Right atrium auricular region (tissue), 2 donors: ENCODE measurements at places on chromosomes 4 and X.

- no peak for DNase-seq
Measured at GRCh38 chrX:111254896-111255693, 15.2 kb downstream of the CAPN6 start.

DNA sequence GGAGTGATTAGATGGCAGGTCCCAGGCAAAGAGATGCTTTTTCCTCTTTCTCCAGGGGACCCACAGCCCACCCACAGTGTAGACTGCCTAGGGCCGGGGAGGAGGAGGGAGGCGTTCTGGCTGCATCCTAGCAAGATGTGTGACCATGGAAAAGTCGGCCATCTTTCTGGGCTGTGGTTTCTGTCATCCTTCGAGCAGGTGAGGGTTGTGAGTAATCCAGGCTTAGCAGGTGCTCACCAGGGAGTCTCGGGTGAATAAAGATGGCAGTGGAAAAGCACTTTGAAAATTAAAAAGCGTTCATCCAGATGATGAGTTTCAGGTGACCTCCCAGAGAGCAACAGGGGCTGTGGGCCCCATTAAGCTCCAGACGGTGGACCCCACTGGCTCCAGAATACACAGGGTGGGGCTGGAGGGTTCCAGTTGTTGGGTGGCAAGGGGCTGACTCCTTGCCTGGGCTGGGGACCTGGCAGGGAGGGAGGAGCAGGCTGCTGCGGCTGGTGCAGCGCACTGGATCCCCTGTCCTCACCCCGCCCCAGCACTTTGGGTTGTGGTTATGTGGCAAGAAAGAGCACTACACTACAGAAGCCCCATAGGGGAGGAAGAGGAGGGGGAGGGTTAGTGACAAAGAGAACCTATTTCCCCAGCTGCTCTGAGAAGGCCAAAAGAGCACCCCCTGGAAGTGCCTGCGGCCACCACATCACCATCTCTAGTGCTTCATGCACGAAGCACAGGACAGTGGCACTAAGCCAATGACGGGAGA, 23.7 kb downstream of the ELF4 start:
- no peak for DNase-seq

GRCh38 chr4:29704059-29704458, 1016.1 kb upstream of the PCDH7 start:
- DNase-seq, result no peak

GRCh38 chr4:2412534-2412884, 5.9 kb downstream of the ZFYVE28 start:
- no peak for DNase-seq

- DNase-seq, result no peak
Measured at GRCh38 chr4:106287353-106287969, 28.5 kb downstream of the TBCK start.

DNA sequence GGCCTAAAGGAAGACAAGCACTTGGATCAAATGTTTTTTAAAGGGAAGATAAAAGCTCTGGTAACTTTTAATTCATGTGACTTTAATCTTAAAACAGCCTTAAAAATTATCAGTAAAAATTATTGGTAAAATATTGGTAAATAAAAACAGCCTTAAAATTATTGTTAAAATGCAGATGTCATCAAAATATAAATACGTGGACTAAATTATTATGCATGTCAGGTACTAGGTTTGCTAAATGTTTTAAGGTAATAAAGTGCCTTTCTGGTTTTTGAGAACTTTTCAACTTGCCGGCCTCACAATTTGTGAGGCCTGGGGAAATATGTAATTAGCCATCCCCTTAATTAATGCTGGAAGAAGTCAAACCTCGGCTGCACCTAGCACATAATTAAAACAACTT, 147.7 kb downstream of the PRR32 start:
- DNase-seq, result no peak

DNA sequence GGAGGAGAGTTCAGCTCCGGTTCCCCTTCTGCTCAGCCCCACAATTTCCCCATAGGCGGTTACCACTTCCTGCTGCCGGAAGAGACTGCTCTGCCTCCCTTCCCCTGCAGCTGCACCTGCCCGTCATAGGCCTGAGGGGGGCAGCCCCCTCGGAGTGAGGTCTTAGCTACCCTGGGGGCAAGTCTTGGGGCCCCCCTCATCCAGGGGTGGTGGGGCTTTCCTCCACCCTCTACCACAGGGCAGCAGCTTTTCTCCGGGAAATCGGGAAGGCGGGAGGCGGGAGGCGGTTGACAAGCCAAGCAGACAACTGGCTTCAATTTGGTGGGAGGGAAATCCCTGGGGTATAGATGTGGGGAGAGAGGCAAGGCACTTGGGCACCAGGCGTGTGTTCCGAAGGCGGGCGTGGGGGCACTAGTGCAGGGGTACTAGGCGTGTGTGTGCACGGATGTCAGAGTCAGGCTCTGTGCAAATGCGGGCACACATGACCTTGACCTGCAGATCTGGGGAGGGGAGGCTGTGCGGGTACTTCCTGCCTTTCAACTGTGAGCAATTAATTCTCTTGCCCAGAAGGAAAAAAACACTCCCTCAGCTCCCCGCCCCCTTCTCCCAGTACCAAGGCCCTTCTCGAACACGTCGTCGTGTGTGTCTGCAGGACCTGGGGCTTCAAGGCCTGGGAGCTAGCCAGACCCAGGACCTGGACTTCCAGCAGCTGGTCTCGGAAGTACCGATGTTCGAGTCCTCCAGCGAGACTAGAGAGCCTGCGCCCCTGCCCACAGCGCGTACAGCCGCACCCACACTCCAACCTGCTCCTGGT, 1.0 kb upstream of the ARHGAP4 start:
- DNase-seq, result no peak

- no peak for DNase-seq
Measured at GRCh38 chr4:137576446-137576845, 44.2 kb upstream of the PCDH18 start.

DNA sequence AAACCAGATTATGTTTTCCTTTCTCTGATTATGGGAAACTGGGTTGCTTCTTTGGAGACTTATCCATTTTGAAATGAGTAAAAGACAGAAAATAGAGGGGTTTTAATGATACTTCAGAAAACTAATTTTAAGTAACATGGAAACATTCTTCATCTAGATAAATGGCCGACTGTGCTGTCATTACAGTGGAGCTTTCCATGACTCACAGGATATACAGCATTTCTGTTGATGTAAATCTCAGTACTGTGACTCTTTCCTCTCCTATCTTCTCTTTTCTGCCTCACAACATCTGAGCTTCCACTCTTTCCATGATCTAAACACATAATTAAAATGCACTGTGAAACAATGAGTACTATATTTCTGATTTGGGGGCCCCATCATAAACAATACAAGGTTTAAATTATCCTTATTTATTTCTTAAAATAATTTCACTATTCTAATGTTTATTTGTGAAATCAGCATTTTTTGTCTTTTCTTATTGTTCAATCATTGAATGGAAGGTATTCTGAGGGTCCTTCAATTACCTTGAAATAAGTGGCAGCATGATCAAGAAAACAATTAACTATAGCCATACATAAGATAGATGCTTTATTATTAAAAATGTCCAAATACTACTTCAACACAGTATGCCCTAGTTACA, 19.3 kb downstream of the SEC24D start:
- DNase-seq, result no peak

- no peak for DNase-seq
Measured at GRCh38 chr4:88223516-88223915, 60.8 kb downstream of the PPM1K start.

GRCh38 chr4:44663539-44664263, 12.3 kb upstream of the YIPF7 start:
- no peak for DNase-seq

DNA sequence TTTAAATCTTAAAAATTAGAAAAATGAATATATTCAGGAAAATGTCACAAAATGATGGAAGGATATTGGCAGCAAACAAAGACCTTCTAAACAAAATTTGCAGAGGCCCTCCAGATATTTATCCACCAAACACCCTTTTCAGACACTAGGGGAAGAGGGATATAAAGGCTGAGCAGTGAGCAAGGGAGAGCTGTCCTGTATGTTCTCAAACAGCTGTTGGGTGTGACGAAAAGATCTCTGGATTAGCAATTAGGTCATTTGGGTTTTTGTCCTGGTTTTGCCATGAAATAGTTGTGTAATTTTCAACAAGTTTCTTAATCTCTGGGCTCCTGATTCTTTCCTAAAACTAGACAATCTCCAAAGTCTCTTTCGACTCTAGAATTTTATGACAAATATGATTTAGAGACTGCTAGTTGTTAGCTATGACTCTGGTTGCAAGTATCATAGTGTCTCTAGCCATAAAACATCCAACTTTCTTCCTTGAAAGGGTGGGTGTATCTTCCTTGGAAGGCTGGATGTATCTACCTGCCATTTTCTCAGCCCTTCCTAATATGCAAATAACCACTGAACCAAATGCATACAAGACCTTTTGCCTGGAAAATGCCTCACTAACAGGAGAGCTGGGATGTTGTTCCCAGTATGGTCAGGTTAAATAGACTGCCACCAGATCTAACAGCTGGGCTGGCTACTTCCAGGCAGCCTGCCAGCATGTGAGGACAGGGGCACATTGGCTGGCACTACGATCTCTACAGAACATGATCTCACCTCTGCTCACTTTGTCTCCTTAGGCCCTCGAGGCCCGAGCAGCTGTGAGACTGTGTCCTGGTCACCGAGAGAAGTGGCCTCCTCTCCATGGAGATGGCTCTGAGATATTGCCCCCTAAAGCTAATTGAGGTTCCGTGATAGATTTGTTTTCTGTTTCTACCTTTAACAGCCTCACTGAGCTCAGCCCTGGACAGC, 225.5 kb upstream of the JADE1 start:
- DNase-seq, result no peak
